Right ventricle myocardium inferior (tissue), 1 donor: ENCODE measurements at places on chromosomes 12 and 14. TPM values are rescaled to one million over a fixed set of nuclear protein-coding genes. Genes with fewer than 3 reads are reported as not detected.

RPL10L gene
- total RNA-seq, result not detected

POTEG gene
- not detected for total RNA-seq

DICER1 gene
- total RNA-seq, result 20.7 TPM

RASAL1 gene
- not detected for total RNA-seq

HOXC9 gene
- total RNA-seq, result not detected

ANO4 gene
- 0.24 TPM for total RNA-seq

IKZF4 gene
- total RNA-seq, result 9.5 TPM

AMN gene
- total RNA-seq, result 0.14 TPM

RASSF9 gene
- 6.2 TPM for total RNA-seq
